Activated CD4-positive, CD25-positive, alpha-beta regulatory T cell (primary cell): ENCODE measurements at places on chromosomes 6 and 20.

GRCh38 chr20:11234181-11234580 lies 560.4 kb upstream of the JAG1 start:
- DNase-seq: no peak

- no peak for DNase-seq
These were observed 53.0 kb downstream of the ADAT2 start for GRCh38 chr6:143397227-143398222.

GRCh38 chr6:7410851-7411250 lies 21.2 kb downstream of the RIOK1 start:
- no peak for DNase-seq

GRCh38 chr6:157693867-157694266 lies 129.2 kb upstream of the SNX9 start:
- no peak for DNase-seq

DNA sequence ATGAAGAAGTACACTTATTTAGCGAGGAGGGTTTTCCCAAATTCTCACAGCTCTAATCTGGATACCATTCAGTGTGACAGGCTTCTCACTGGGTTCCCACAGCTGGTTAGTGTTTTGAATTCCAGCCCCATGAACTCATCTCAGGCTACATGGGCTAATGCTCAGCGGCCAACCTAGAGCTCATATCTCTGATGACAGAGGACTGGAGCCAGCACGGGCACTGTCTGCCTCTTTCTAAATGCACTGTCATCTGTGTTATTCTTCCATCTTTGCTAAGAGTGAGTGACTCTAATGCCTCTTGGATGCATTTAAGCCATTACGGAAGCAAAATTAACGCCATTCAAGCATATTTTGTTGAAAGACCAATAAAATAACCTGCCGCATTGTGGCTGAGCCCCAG lies 308.9 kb upstream of the JAG1 start:
- DNase-seq: no peak

- no peak for DNase-seq
These were observed 107.7 kb downstream of the FOXF2 start for GRCh38 chr6:1496836-1497760.

GRCh38 chr6:90036963-90037362 lies 142.7 kb downstream of the GJA10 start:
- no peak for DNase-seq

GRCh38 chr6:87154641-87154992 lies 748 bp upstream of the ZNF292 start:
- no peak for DNase-seq

GRCh38 chr6:167575158-167575696 lies 250.3 kb downstream of the TTLL2 start:
- no peak for DNase-seq

DNA sequence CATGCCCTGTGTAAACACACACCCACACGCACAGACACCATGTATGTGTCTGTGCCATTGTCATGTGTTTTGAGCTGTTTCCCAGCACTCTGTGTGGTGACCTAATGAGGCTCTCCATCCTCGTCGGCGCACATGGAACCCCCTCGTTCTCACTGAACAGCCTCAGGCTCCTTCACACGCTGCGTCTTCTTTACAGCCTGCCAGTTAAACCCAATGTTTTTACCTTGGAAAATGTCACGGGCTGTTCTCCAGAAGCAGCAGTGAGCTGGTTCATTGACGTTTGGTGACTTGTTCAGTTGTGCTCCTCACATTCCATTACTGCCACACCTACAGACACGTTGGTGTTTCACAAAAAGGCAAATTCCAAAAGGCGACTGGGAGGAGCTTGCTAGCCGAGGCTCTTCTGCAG lies 201.0 kb upstream of the FOXQ1 start:
- DNase-seq: no peak

GRCh38 chr6:101961357-101961756 lies 567.8 kb downstream of the GRIK2 start:
- DNase-seq: no peak

DNA sequence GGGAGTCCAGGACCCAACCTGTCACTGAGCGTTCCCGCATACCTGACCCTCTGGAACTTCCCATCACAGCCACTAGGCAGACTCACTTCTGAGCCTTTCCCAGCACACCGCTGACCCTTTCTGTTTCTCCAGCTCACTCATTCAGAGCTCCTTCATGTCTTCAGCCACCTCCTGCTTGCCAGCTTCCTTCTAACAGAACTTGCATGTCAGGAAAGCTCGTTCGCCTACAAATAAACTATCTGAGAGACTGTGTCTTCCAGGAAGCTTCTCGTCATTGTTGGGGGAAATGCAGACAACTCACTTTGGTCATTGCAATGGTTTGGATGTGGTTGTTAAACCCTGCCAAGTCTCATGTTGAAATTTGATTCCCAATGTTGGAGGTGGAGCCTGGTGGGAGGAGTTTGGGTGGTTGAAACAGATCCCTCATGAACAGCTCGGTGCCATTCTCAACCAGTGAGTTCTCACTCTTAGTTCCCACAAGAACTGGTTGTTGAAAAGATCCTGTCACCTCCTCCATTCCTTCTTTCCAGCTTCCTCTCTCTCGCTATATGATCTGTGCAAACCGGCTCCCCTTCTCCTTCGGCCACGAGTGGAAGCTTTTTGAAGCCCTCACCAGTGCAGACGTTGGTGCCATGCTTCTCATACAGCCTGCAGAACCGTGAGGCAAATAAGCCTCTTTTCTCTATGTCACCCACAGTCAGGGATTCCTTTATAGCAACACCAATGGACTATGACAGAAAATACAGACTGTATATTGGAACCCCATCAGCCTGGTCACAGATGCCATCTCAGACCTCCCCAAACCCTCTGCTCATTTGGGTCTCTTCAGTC lies 1.4 kb upstream of the MUC21 start:
- no peak for DNase-seq

GRCh38 chr6:137497721-137498463 lies 3.7 kb upstream of the OLIG3 start:
- no peak for DNase-seq

DNA sequence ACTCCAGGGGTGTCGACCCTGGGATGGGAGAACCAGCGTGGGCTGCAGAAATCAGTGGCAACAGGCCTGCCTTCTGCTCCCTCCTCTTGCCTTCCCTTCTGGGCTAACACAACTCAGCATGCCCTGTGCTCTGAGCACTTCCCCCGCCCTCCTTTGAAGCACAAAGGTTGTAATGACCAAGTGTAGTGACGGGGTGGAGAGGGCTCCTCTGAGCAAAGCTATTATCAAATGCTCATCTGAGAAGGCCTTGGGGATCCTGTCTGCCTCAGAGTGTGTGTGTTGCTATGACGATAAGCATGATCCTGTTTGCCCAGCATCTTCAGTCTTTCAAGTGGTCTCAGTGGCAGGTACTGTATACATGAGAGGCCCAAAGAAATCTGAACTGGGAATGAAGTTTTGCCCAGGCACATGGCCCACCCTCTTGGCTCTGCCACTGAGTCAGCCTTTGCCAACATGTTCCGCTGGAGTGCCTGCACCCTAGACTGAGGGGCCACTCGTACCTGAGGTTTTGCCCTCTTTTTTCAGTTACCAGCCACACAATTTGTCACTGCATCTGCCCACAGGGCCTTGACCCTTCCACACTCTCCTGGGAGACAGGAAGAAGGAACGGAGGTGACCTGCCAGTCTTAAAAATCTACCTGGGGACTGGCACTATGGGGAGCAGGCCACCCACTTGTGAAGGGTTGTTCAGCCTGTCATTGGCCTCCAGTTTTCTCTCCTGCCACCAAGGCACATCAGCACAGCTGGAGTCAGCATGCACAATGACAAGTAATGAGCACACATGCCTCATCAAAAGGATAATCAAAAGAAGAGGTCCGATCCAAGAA lies 74.5 kb downstream of the GFOD1 start:
- no peak for DNase-seq

- no peak for DNase-seq
These were observed 38.4 kb upstream of the TGM2 start for GRCh38 chr20:38203337-38203980.
